ENCODE measurements at places on chromosomes 2 and 18. TPM values are rescaled to one million over a fixed set of nuclear protein-coding genes. Genes with fewer than 3 reads are reported as not detected.

HOXD13 gene
- not detected for total RNA-seq

SKOR2 gene
- total RNA-seq, result not detected

DSG1 gene
- total RNA-seq, result 33.7 TPM

CFAP65 gene
- not detected for total RNA-seq

PTH2R gene
- not detected for total RNA-seq

HAAO gene
- 4.1 TPM for total RNA-seq

CPLX4 gene
- total RNA-seq, result not detected

C1QL2 gene
- not detected for total RNA-seq

SLC5A7 gene
- total RNA-seq, result not detected

DNAJC27 gene
- total RNA-seq, result 2.2 TPM

LGALSL gene
- 35.8 TPM for total RNA-seq

FBXO15 gene
- 0.76 TPM for total RNA-seq

COX5B gene
- total RNA-seq, result 302 TPM

TRIM43 gene
- not detected for total RNA-seq

NABP1 gene
- 32.8 TPM for total RNA-seq

YWHAQ gene
- 392 TPM for total RNA-seq

DSG4 gene
- not detected for total RNA-seq

CARF gene
- 6.6 TPM for total RNA-seq

EGR4 gene
- not detected for total RNA-seq

C2orf81 gene
- 0.56 TPM for total RNA-seq

CCDC178 gene
- 0.36 TPM for total RNA-seq

MDH1B gene
- total RNA-seq, result 0.76 TPM

DTNA gene
- total RNA-seq, result 2.3 TPM

SERPINB12 gene
- total RNA-seq, result 0.60 TPM

PJVK gene
- total RNA-seq, result 1.4 TPM

MEIS1 gene
- 31.8 TPM for total RNA-seq

LYG1 gene
- total RNA-seq, result 0.20 TPM

STARD6 gene
- total RNA-seq, result not detected

Data from esophagus mucosa (tissue), 1 donor.